ENCODE measurements at places on chromosomes 6 and 20.
A peak's percentile ranks its signal among the peaks of the same experiment; 100 is the strongest.

DNA sequence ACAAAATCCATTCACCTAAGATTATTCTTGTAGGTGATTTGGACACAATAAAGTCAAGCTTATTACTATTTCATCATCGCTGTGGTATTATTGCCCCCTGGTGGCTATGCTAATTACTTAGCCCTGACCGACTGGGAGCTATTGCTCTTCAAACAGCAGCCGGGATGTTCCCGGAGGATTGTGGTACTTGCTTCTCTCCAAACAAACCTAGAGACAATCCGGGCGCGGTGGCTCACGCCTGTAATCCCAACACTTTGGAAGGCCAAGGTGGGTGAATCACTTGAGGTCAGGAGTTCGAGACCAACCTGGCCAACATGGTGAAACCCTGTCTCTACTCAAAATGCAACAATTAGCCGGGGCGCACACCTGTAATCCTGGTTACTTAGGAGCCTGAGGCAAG lies 15.4 kb upstream of the STMND1 start:
- peak; percentile 34 for DNase-seq

GRCh38 chr20:47113362-47114109 lies 218.9 kb downstream of the EYA2 start:
- DNase-seq = no peak

DNA sequence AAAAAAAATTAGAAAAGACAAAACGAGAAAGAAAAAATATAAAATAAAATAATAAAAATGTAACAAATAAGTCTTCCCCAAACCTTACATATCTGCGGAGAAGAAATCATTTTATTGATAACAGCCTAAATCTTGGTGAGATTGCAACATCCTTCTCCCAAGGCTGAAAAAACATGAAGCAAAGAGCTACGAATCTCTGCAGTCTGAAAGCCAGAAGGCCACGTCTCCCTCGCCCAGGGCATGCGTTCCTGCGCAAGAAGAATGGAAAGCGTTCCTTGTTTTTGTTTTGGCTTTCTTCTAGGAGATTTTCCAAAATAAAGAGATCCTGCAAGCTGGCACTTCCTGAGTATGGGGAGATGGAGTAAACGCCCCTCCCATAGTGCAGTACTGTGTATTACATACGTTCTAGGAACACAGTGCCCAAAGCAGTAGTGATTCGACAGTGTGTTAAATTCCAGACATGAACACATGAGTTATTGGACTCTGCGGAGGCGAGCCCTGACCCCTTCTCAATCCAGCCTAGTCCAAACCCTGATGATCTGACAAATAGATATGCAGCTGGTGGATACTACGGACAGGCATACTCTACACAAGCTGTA lies 126.7 kb upstream of the RREB1 start:
- no peak for DNase-seq

DNA sequence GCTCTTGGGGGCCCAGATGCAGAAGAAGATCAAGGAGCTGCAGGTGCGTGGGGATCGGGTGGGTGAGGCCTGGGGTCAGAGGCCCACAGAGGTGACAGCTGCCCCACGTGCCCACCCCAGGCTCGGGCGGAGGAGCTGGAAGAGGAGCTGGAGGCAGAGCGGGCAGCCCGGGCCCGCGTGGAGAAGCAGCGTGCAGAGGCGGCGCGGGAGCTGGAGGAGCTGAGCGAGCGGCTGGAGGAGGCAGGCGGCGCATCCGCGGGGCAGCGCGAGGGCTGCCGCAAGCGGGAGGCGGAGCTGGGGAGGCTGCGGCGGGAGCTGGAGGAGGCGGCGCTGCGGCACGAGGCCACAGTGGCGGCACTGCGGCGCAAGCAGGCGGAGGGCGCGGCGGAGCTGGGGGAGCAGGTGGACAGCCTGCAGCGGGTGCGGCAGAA lies 41.5 kb downstream of the MYH7B start:
- DNase-seq = peak; percentile 3

DNA sequence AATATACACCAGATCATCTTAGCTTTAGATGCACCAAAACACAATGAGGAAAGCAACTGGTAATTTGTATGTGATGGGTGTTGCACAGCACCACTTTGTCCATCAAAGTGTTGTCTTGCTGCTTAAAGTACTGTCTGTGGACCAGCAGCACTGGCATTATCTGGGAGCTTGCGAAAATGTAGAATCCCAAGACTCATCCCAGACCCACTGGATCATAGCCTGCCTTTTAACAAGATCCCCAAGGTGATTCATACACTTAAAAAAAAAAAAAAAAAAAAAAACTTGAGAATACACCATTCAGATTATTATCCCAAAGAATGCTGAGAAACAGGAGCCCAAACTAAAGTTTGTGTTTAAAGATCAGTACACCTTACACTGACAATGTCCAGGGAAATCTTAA lies 123.4 kb downstream of the TASP1 start:
- DNase-seq = no peak

DNA sequence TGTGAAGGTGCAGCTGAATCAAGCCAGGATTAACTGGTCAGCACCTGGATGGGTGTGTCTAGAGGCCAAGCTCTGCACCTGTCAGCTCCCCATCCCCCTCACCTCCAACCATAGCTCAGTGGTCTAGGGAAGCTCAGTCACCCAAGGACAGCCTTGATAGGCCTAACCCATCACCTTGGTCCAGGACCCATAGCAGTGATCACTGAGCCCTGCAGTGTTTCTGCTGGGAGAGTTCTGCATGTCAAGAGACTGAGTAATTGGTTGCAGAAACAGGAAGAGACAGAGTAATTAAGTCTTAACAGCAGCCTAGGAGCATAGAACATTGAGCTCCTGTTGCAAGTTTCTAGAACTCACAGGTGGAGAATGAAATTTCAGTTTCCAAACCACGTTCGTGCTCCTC lies 18.7 kb upstream of the RALGAPB start:
- no peak for DNase-seq

DNA sequence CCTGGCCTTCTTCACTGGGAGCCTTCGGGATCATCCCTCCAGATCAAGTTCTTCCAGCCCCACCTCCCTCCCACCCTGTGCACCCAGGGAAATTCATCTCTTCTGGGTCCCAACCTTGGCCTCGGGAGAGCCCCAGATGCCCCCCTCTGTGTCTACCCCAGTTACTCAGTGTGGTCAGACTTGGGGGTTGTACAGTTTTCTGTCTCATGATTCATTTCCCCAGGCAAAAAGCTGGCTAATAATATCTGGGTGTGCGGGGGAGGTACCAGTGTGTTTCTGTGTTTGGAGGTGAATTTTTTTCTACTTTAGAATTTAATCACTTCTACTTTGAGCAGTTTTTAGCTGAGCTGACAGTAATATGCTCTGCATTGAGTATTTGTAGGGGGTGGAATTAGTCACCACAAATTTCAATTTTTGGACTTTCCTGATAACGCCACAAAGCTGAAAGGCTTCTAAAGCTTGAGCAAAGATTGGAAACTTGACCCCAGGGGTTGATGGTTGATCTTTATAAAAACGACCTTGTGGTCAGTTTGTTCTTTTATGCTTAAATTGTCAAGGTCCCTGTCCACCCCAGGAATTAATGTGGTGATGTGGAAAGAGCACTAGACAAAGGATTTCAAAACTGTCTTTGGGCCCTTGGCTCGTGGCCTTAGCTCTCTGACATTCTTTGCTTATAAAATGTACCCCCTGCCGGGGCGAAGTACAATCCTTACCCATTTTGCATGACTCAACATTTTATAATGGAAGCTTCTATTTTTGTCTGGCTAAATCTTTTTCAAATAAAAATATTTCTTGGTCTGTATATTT lies 284.7 kb upstream of the TAB2 start:
- peak; percentile 41 for DNase-seq

DNA sequence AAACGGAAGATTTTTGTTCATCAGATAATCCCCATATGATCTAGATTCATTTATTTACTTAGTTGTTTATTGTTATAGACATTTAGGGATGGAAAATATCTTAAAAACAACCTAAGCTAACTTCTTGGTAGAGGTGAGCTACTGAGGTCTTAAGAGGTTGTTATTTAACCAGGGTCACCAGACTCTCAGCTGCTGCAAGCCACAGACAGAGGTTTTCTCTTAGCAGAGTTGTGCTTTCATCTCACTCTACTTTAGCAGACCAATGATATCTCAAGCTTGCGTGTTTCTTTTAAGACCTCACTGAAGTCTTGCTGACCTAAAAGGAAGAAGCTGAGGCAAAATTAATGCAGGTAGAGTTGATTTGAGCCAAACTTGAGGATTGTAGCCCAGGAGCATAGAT lies 43.6 kb downstream of the NCOA7 start:
- peak; percentile 33 for DNase-seq

Data from CD4-positive, alpha-beta T cell treated with Interleukin-12 subunit alpha and Interleukin-12 subunit beta, for 1 hour (primary cell).